Thoracic aorta endothelial cell (primary cell): ENCODE measurements at places on chromosomes 3 and 15. TPM values are rescaled to one million over a fixed set of nuclear protein-coding genes. Genes with fewer than 3 reads are reported as not detected.

The ZWILCH gene
- total RNA-seq, result 53.5 and 56.5 TPM in 2 replicates

The RTP1 gene
- total RNA-seq, result 0.13 TPM in 1 of 2 replicates, not detected in the other

The FRMD4B gene
- total RNA-seq, result 146 and 164 TPM in 2 replicates

The GPR176 gene
- total RNA-seq, result 46.4 and 71.3 TPM in 2 replicates

The GYG1 gene
- total RNA-seq, result 50.9 and 51.3 TPM in 2 replicates

The GABRB3 gene
- 0.40 and 0.57 TPM in 2 replicates for total RNA-seq

The LYZL4 gene
- total RNA-seq, result not detected in 2 replicates

The CPNE9 gene
- not detected in 2 replicates for total RNA-seq

The GOLGA6B gene
- not detected in 2 replicates for total RNA-seq

The ACKR4 gene
- total RNA-seq, result 1.0 and 4.0 TPM in 2 replicates

The SMAD6 gene
- total RNA-seq, result 22.0 and 32.6 TPM in 2 replicates

The CD200 gene
- total RNA-seq, result 2.9 and 4.9 TPM in 2 replicates

The PTX3 gene
- total RNA-seq, result 510 and 684 TPM in 2 replicates

The RTP3 gene
- total RNA-seq, result not detected in 2 replicates

The FBN1 gene
- 48.0 and 108 TPM in 2 replicates for total RNA-seq

The LMCD1 gene
- total RNA-seq, result 6.3 and 11.6 TPM in 2 replicates

The GHSR gene
- total RNA-seq, result not detected in 2 replicates

The PLA2G4E gene
- total RNA-seq, result not detected in 2 replicates

The CNTN4 gene
- total RNA-seq, result under 0.01 TPM in 1 of 2 replicates, not detected in the other

The WDR48 gene
- 35.2 and 37.9 TPM in 2 replicates for total RNA-seq

The STOML1 gene
- total RNA-seq, result 9.3 and 10.0 TPM in 2 replicates

The PAQR9 gene
- total RNA-seq, result not detected in 2 replicates

The ITGA11 gene
- 0.14 and 1.2 TPM in 2 replicates for total RNA-seq

The TRIM59 gene
- total RNA-seq, result 40.6 and 63.5 TPM in 2 replicates

The CHCHD6 gene
- 6.8 and 7.6 TPM in 2 replicates for total RNA-seq

The KNG1 gene
- total RNA-seq, result not detected in 2 replicates

The CLSTN2 gene
- total RNA-seq, result under 0.01 and 0.07 TPM in 2 replicates

The SCG5 gene
- 0.29 and 0.66 TPM in 2 replicates for total RNA-seq

The SHF gene
- total RNA-seq, result 2.1 and 2.6 TPM in 2 replicates

The MYH15 gene
- total RNA-seq, result 0.53 and 0.65 TPM in 2 replicates
